Epithelial cell of proximal tubule (primary cell): ENCODE measurements at places on chromosomes 1 and 21. TPM values are rescaled to one million over a fixed set of nuclear protein-coding genes. Genes with fewer than 3 reads are reported as not detected.

DNA sequence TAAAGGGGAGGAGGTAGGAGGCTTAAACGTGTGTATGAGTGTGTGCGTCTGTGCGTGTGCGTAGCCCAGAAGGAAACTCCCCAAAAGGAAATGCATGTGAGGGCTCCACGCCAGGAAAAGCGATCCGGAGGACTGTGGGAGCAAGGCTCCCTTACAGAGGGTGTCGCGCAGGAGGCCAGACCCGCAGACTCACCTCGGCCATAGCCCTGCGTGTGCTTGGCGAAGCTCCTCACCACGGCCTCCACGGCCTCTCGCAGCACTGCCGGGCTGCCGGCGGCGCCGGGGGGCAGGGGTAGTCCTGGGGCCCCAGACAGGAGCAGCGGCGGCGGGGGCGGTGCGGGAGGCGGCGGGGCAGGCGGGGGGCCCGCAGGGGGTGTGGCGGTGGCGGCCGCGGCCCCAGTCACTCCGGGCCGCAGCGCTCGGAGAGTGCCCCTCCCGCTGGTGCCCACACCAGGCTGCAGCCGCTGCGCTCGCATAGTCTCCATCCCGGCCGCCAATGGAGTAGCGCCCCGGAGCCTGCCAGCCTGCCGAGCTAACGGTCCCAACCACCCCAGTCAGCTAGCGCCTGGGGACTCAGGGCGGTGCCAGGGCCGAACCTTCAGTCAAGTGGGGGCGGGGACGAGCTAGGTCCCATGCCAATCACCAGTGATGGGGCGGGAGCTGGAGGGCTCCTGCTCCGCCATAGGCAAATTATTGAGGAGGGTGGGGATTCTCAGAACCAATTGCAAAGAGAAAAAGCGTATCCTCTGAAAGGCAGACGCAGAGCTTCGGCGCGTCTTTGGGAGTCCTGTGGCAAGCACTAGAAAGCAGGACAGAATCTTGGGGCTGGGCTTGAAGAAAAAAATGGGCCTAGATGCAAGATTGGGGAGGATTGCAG, at the start of gene LIX1L:
TSS of gene LIX1L (minus strand) at position 575 of the 877 bp plus-strand sequence. CDS start at position 485, 90 bp downstream.
- peak; percentile 71 for DNase-seq

- no peak for DNase-seq
Measured at GRCh38 chr1:18725231-18725895, 94.7 kb downstream of the PAX7 start.

- no peak for DNase-seq
Measured at GRCh38 chr1:44929531-44929930, 56.9 kb downstream of the EIF2B3 start.

- DNase-seq: no peak
Measured at GRCh38 chr1:90996742-90997413, 25.0 kb downstream of the ZNF644 start.

GRCh38 chr1:38608202-38608864, 251.2 kb downstream of the RRAGC start:
- DNase-seq: no peak

FMO1 gene
- total RNA-seq: not detected in 2 replicates

- DNase-seq: no peak
Measured at GRCh38 chr1:110555807-110556470, 37.0 kb upstream of the KCNA10 start.

DNA sequence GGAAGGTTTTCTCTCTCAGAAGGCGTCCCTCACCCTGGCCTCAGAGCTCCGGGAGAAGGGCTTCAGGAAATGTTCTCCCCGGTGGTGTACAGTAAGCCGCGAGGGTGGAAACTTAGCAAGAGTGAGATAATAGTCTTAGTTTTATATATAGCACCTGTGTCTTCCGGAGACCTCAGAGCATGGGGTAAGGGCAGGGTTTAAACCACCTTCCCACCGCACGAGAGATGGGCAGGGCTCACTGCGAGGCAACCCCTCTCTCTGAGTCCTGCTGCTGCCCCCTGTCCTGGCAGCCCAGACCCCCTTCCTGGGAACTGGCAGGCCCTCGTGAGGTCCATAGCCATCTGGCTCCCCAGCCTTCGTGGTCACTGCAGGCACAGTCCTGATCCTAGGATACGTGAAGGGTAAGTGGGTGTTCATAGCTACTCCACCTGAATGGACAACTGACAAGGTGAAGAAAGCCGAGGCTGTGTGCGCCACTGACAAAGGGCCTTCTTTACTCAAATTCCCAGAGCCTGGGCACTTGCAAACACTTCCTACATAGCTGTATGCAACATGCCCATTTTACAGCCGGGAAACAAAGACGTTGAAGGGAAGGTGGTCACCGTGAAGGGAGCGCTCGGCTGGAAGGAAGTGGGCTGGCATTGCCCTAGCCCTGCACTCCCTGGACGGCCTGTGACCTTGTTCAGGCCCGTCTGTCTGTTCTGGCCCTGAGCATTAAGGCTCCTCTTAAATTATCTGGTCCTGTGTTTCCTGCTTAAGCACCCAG, 26.9 kb downstream of the ITPKB start:
- no peak for DNase-seq

GRCh38 chr1:209749670-209750323, 6.1 kb upstream of the TRAF3IP3 start:
- no peak for DNase-seq

RPAP2 gene
- total RNA-seq: 3.7 and 12.1 TPM in 2 replicates

RGS16 gene
- total RNA-seq: 0.36 and 0.81 TPM in 2 replicates

DNA sequence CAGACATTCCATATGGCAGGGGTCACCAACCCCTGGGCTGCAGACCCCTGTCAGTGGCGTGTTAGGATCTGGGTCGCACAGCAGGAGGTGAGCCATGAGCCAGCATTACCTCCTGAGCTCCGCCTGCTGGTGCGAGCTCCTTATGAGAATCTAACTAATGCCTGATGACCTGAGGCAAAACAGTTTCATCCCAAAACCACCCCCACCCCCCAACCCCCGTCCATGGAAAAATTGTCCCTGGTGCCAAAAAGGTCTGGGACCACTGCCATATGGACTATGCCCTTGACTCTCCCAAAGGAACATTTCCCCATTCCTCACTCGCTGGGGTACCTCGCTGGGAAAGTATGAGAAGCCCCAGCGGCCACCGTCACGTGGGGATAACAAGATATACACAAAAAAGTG, 6.4 kb upstream of the CPT2 start:
- no peak for DNase-seq

DNA sequence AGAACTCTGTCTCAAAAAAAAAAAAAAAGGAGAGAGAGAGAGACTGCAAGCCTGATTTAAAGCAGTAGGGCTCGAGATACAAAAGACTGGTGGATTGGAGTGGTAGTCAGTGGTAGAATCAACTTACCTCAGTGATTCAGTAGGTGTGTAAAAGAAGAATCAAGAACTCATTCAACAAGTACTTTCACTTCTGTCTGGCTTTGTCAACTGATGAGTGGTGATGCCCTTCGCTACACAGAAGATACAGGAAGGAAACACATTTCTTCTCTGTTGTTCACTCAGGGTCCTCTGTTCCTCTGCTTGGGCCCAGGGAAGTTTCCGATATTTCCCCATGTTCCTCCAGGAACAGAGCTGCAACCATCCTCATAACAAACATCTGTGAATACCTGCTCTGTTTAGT, 68.6 kb upstream of the COG2 start:
- no peak for DNase-seq

DNA sequence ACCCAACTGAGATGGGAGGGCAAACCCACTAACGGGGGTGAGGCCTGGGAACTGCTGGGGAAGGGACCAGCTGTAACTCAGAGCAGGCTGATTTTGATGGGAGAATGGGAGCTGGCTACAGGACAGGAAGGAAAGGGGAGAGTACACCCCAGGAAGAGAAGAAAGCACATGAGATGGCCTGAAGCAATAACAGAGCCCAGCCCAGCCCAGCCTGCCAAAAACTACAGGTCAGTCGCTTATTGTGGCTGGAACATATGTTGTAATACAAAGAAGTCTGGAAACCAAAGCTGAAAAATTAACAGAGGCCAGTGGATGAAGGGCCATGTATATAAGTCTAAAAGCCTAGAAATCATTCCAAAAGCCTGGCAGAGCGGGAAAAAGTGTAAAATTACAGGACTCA, 1.6 kb downstream of the ITLN2 start:
- no peak for DNase-seq

ODR4 gene
- 8.9 and 11.6 TPM in 2 replicates for total RNA-seq

DNA sequence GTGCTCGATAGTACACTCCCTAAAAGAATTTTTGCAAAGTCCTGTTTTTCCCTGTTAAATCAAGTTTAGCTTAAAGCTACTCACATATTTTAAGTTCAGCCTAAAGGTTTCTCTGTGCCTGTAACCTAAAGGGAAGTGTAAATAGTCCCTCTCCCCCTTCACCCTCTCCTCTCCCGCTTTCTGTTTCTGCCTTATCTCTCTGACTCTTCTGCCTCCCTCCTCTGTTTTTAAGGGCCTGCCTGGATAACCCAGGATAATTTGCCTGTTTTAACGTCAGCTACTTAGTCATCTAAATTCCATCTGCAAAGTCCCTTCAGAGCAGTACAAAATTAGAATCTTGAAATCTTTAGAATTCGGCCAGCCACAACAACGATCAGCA, 92.6 kb downstream of the NID1 start:
- DNase-seq: no peak

- DNase-seq: no peak
Measured at GRCh38 chr1:29747196-29747595, 510.9 kb downstream of the PTPRU start.

- peak; percentile 78 for DNase-seq
Measured at GRCh38 chr21:43731891-43732711, 13.2 kb downstream of the PDXK start.

DNA sequence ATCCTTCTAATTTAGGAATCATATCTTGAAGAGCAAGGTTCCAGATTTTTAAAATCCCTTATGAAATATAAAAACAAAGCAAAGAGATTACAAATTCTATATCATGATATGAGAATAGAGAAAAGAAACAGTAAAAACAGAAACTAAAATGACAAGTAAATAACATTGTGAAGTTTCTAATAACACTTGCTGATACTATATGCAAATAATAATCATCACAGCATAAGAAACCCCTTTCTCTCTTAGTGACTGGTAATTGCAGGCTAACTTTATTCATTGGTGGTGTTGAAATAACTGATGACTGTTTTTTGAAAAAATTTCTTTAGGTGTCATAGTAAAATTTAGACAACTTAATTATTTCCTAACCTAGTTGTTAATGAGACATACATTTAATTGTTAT, 281.6 kb downstream of the PLA2G4A start:
- DNase-seq: no peak

- DNase-seq: no peak
Measured at GRCh38 chr1:48969971-48970370, 193.3 kb upstream of the BEND5 start.

- DNase-seq: peak; percentile 67
Measured at GRCh38 chr1:178060789-178061556, 32.9 kb upstream of the RASAL2 start.

DNA sequence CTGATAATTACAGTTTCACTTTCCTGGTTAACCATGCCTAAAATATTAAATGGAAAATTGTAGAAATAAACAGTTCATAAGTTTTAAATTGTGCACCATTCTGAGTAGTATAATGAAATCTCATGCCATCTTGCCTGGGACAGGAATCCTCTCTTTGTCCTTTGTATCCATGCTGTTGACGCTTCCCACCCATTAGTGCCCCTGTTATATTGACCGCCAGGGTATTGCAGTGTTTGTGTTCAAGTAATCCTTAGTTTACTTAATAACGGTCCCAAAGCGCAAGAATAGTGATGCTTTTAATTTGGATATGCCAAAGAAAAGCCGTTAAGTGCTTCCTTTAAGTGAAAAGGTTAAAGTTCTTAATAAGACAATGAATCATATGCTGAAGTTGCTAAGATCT, 41.7 kb downstream of the RPRD2 start:
- no peak for DNase-seq

PROK1 gene
- total RNA-seq: not detected in 2 replicates

- DNase-seq: no peak
Measured at GRCh38 chr1:49854741-49855140, 169.0 kb downstream of the AGBL4 start.

DNA sequence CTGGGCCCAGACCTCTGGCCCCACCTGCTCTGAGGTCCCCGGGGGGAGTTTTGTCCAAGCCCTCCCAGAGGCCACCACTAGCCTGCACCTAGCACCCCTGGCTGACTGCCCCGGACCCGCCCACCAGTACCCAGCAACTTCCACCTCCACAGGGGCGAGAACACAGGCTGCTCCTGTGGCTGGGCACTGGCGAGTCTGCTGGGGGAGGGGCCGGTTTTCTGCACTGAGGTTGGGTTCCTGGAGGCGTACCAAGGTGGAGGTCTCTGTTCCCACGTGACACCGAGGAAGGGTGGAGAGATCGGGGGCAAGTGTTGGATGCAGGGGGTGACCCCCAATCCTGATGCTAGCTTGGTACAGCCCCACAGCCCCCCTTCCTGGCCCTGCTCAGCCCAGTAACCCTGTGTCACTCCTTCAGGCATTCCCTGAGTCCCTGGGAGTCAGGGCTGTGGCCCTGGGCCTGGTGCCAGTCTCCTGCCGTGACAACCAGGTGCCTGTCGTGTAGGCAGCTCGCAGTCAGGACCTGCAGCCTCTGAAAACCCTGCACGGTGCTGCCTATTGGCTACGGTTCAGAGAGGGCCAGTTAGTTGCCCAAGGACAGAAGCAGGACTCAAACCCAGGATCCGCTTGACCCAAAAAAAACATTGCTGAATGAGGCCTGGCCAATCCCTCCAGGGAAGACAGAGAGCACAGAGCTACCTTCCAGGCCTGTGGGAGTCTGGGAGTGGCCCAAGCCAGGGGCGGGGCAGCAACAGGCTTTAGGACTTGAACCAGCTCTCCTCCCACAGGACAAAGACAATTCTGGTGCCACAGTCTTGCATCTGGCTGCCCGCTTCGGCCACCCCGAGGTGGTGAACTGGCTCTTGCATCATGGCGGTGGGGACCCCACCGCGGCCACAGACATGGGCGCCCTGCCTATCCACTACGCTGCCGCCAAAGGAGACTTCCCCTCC, 3.1 kb downstream of the ESPN start:
- DNase-seq: no peak
